GM13976 (cell line): ENCODE measurements at places on chromosomes 12 and 14.

DNA sequence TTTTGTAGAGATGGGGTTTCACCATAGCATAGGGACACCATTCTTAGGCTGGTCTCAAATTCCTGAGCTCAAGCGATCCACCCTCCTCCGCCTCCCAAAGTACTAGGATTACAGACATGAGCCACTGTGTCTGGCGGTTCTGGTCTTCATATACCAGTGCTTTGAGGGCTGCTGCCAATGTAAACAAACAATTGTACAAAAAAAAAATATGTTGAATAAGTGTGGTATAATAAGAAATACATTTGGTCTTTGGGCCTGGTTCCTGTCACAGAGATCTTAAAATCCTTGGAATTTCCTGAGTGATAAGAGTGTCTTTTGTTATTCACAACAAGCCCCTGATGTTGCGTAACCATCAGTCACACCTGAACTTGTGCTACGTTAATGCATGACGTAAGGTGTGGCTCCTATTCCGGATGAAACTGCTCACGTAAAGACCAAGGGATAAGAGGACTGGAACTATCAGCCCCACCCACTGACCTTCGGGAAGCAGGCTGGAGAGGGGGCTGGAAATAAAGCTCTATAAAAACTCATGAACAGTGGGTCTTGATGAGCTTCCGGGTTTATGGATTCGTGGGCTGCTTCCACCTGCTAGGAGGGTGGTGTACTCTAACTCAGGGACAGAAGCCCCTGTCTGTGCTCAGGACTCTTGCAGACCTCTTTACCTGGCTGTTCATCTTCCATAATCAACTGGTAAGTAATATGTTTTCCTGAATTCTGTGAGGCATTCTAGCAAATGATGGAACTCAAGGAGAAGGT, 16.5 kb upstream of the RIMKLB start:
- no peak for DNase-seq

DNA sequence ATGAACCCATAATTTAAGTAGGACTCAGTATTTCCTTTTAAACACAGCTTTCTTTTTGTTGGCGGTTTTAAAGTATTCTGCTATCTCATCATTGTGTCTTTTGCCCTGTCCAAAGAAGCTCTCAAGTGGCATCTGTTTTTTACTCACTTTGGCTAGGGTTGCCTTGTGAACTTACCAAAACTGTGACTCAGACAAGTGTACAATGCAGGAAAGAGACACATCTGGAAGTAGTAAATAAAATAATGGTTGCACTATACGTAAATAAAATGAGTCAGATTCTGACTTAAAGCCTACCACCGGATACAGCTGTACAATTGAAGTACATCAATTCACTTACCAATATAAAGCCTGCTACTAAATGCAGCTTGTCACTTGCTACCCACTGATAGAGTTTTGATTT, 619.2 kb upstream of the LRFN5 start:
- DNase-seq: no peak

- DNase-seq: no peak
Observed at GRCh38 chr12:96334502-96334901, 65.7 kb downstream of the CDK17 start.

- peak; percentile 64 for DNase-seq
Observed at GRCh38 chr12:14567351-14568162, at the start of gene PLBD1. TSS of gene PLBD1 (minus strand) at chr12:14567883. CDS start at chr12:14567696, 187 bp downstream.

DNA sequence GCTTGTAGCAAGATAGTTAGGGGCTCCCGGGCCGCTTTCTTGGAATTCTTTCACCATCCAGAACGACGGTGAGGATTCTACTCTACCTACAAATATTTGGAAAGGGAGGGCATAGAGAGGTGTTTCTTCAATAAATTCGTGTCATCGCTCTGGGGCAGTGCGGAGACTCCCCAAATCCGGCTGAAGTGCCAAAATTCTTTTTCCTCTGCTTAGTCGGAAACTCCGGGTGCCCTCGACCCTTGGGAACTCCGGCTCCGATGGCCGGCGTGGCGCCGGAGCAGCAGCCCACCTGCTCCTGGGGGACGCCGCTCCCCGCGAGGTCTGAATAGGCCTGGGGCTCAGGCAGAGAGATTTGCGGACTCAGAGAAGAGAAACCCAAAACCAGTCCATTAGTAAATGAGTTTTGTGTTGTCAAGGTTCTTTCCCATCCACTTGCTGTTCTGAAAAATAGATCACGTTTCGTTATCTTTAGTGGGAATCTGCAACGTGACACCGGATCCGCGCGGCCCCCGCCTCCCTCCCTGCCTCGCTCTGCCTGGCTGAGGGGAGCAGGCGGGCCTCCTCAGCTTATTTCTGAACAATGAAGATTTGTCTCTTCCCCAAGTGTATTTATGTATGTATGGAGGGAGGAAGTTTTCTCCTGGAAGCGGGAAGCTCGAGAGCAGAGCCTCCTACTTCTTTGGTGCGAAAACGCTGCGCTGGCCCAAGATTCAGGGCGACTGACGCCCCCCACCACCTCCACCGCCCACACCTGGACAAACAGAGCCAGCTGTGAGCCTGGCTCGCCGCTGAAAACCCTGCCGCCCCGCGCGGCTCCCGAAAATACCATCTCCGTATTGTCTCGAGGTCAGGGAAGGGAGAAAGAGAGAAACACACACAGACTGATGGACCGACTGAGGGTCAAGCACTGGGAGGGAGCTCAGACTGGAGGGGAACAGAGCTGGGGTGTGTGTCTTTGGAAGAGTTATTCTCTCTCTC, 3.7 kb upstream of the SIX1 start:
- no peak for DNase-seq

DNA sequence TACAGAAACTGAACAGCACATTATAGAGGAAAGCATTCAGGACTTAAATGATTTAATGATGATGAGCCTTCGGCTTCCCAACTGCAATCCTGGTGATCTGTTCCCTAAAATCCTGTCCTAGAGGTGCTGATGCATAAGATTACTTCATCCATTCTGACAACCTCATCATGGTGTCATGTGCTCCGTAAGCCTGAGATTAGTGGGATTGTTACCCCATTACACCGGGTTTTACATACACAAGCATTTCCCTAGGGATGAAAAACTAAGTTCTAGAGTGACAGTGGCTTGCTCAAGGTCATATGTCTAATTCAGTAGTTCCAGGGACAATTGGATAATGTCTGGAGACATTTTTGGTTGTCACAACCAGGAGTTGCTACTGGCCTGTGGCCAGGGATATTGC, 2.5 kb upstream of the RNASE13 start:
- DNase-seq: no peak

GRCh38 chr14:96231526-96232130, 24.4 kb upstream of the BDKRB1 start:
- DNase-seq: no peak

- no peak for DNase-seq
Observed at GRCh38 chr14:57139173-57139572, 129.5 kb downstream of the EXOC5 start.

- peak; percentile 48 for DNase-seq
Observed at GRCh38 chr12:18250313-18250916, 10.9 kb upstream of the PIK3C2G start.

DNA sequence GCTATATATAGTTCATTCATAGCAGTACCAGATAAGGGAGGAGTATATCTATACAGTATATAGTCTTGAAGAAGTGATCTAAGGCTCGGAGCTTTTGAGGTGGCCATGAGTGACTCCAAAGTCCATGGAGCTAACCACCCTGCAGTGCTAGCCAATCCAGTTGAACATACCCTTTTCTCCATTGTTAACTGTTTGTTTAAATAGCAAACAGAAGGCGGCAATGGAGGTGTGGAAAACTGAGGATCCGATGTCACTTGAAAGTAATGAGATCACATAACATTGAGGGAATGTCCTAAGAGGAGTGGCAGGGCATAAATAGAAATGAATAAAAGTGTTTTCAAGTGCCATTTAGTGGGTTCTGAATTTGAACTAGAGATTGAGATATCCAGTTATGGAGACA, 12.4 kb upstream of the SNAPC1 start:
- no peak for DNase-seq

DNA sequence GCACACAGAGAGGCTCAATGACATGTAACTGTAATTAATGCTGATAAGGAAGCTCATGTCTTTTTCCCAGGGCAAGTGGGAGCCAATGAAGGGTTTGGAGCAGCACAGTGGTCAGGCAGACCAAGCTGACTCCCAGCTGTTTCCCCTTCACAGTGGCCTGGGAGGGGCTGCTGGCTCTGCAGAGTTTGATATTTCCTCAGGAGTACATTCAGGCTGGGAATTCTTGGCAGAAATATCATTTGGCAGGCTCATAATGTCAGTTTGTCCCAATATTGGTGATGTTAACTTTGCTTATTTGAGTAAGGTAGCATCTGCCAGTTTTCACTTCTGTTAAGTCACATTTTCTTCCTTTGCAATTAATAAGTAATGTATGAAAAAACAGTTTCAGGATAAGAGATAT, 247.0 kb downstream of the EMP1 start:
- no peak for DNase-seq
